Testis (tissue), 5 donors: ENCODE measurements at places on chromosomes 2 and 18. TPM values are rescaled to one million over a fixed set of nuclear protein-coding genes. Genes with fewer than 3 reads are reported as not detected.
A peak's percentile ranks its signal among the peaks of the same experiment; 100 is the strongest.

The FABP1 gene
- not detected for total RNA-seq

The REEP1 gene
- 342 TPM for total RNA-seq

The IAH1 gene
- total RNA-seq, result 86.0 TPM

The IFIH1 gene
- total RNA-seq, result 12.8 TPM

DNA sequence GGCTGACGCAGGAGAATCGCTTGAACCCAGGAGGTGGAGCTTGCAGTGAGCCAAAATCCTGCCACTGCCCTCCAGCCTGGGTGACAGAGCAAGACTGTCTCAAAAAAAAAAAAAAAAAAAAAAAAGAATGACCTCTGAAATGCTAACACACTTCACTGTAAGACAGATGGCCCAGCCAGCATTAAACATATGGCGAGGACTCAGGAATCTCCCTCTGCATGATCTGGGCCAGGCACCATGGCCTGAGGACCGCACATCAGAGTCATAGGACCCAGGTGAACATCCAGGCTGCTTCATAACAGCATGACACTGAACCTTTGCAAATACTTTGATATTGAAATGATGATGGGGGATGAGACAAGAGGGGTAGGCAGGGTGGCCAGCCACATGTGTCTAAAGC, 56.1 kb upstream of the DNMT3A start:
- no peaks in the 10 kb centered on the region for H3K36me3 ChIP-seq
- no peaks in the 10 kb centered on the region for H3K27me3 ChIP-seq
- H3K4me1 ChIP-seq, result peaks cover 25% of the 10 kb centered on the region
- no peak overlapping the region for H3K4me3 ChIP-seq
- no peak for DNase-seq
- H3K27ac ChIP-seq, result peak overlapping the region; percentile 3

- H3K27ac ChIP-seq, result no peak overlapping the region
- H3K36me3 ChIP-seq, result no peaks in the 10 kb centered on the region
- no peaks in the 10 kb centered on the region for H3K27me3 ChIP-seq
- H3K4me1 ChIP-seq, result no peaks in the 10 kb centered on the region
- DNase-seq, result no peak
Observed at GRCh38 chr2:121722479-121722878, 14.2 kb downstream of the NIFK start.
